ENCODE measurements at places on chromosomes 1 and 21.
A peak's percentile ranks its signal among the peaks of the same experiment; 100 is the strongest.

DNA sequence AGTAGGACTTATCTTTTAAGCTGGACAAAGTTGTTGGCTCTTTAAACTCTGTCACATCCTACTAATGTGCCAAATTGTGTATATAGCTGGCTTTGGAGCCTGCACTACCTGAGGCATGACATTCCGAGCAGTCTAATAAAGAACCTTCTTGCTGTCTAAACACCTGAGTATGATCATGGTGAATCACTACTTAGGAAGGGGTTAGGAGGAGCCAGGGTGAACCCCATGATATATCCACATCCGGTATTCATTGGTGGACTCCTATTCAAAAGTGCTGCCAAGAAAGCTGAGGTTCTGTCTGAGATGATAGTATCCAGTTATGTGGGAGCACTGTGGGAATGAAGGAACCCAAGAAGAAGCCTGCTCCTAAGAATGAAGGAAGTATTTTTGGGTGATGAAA, 27.1 kb downstream of the CRNN start:
- no peak for DNase-seq

GRCh38 chr1:54808443-54809207, 7.5 kb upstream of the TTC22 start:
- DNase-seq: no peak

DNA sequence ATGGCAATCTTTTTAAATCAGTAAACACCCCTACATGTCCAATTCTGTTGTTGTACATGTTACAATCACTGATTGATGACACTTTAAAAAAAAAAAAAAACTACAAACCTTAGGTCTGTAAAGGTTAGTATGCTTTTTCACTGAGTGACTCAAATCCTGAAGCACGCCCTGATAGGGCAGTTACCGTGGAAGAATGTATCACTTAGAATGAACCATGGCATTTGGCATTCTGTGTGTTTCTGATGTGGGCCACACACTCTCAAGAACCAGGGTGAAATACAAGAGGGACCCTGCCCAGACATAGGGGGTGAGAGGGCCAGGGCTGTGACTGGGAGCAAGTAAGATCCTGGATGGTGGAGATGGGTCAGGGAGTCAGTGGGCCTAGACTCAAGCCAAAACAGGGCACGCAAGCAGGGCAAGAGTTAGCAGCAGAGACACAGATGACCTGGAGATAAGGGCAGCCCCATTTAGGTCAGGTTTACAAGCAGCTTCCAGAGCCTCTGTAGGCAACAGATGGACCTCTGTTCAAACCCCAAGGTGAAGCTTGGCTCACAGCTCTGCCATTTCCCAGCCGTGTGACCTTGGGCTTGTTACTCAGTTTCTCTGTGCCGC, 47.6 kb upstream of the DMRTB1 start:
- DNase-seq: peak; percentile 35

- DNase-seq: no peak
Measured at GRCh38 chr1:23500466-23500865, 16.5 kb upstream of the ASAP3 start.

- DNase-seq: no peak
Measured at GRCh38 chr1:216144661-216145450, 278.4 kb downstream of the USH2A start.

GRCh38 chr21:41387042-41387819, 25.4 kb downstream of the MX2 start:
- DNase-seq: no peak

- DNase-seq: no peak
Measured at GRCh38 chr21:33866826-33867225, 48.8 kb downstream of the ATP5PO start.

- no peak for DNase-seq
Measured at GRCh38 chr1:112260699-112261098, 135.3 kb upstream of the CTTNBP2NL start.

- no peak for DNase-seq
Measured at GRCh38 chr1:28507247-28507645, 1.4 kb downstream of the RCC1 start.

DNA sequence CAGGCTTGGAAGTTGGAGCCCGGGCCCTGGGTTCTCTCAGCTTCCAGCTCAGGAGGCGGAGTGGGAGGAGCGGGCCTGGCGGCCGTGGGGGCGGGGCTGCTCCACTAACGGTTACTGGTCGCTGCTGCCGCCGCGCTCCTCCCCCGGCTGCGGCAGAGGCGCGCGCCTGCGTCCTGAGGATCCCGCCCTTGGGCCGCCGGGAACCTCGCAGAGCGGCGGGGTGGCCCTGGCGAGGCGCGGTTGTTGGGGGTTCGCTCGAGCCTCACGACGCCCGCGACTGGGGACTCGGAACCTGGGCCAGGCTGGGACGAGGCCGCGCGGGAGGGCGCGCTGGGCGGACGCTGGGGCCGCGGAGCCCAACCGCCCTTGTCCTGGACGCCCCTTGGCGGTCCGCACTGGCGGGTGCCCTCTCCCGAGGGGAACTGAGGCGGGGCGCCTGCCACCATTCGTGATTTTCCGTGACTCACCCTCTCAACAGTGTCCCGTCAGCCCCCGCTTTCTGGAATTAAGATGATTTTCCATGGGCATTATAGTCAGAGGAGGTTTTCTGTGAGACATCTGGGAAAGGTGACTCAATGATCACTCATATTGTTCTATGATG, 34.1 kb downstream of the OR2G3 start:
- DNase-seq: no peak

GRCh38 chr1:210487021-210487420, 158.3 kb downstream of the HHAT start:
- DNase-seq: no peak

DNA sequence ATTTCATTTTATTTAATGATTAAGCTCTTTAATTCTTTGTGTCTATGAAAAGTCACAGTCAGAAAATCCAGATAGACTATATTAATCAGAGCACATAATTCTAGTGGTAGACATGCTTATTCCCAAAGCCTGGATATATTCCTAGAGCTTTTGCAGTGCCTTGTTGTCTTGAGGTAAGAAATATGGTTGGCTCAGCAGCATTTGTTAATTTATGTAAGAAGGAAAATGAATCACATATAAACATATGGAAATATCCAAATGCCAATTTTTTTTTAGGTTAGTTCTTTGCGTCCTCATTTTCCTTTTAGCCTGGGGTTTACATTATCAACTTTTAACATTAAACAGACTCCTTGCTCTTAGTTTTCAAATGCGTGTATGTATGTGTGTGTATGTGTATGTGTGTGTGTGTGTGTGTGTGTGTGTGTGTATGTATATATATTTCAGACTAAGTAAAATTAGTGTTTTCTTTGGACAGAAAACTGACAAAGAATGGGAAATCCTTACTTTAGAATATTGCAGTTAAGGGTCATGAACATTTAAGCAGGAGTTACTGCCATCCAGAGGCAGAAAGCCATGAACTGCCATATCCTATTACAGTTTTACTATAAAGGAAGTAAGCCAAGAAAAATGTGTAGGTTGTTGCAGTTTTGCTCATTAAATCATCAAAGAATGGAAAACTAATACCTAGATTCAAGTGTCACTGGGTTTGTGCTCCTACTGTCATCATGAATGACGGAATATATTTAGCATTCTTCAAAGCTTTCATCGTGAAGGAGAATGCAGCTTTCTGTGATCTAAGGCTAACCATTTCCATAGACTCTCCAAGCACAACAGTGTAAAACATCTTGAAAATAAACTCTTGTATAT, 477.1 kb upstream of the NR5A2 start:
- DNase-seq: no peak

GRCh38 chr1:6889875-6890480, 104.7 kb downstream of the CAMTA1 start:
- DNase-seq: peak; percentile 42

All from CD4-positive, alpha-beta T cell treated with Interleukin-4 for 4 hours (primary cell).